ENCODE measurements at places on chromosomes 12 and 14.

DNA sequence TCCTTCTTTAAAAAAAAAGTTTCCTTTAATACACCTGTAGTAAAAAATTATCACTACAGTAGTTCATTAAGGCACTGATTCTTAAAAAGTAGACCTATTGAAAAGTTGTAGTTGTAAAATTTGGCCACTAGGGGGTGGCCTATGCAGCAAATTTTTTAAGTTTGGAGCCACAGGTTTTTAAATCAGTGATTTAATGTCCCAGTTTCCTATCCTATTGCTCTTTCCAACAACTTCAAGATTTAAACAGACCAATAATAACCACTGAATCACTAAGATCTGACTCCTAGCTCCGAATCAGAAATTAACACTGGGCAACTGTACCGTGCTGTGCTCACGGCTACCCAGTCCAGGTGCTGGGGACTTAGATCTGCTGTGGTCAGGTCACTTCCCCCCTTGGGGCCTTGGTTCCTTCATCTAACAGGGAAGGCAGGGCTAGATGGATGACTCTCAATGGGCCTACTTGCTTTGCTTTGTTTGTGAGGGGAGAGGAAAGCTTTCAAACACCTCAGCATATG, 279.3 kb downstream of the MED13L start:
- no peak for DNase-seq

DNA sequence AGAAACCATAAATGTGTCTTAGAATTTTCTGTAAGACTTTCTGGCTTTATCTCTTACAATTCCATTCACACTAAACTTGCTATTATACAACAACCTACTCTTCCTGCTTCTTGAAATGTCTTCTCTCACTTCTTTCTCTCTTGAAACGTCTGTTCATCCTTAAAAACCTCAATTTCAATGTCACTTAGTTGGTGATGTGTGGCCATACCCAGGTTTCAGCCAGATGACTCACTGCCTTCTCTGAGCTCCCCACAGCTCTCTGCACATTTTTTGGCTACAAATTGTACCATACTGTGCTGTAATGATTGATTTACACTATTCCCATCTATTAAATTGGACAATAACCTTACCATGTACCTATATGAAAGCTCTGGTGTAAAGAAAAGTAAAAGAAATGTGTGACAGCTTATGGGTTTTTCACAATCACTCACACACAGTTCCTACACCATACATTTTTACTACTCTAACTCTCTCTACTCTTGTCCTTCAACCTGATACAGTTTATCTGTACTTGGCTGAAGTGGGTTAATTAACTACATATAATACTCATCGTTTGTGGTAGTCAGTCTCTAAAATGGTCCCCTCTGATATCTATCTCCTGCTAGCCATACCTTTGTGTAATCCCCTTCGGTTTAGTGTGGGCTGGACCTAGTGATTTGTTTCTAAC, 222.1 kb downstream of the NELL2 start:
- no peak for DNase-seq

GRCh38 chr14:24857277-24857676, 192.7 kb downstream of the STXBP6 start:
- DNase-seq: no peak

GRCh38 chr14:67837011-67837624, 17.5 kb downstream of the RAD51B start:
- DNase-seq: peak; percentile 42

DNA sequence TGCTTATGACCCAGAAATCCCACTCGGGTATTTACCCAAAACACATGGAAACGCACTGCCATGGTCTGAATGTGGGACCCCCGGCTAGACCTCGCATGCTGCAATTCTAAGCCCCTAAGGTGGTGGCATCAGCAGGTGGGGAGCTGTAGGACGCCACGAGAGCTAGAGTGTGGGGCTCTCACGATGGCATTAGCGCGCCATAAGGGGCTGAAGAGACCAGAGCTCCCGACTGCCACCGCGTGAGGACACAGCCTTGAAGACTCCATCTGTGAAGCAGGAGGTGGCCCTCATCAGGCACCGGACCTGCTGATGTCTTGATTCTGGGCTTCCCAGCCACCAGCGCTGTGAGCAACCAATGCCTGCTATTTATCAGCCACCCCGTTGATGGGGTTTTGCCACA, 40.3 kb downstream of the RIMBP2 start:
- DNase-seq: no peak

Measured in NCI-H524 treated with DMSO at 0.1 percent for 48 hours (cell line).